Lung (tissue), 17 donors: ENCODE measurements at places on chromosomes 4 and X.
A peak's percentile ranks its signal among the peaks of the same experiment; 100 is the strongest.

- DNase-seq = no peak
Measured at GRCh38 chr4:170242471-170242870, 152.7 kb upstream of the AADAT start.

DNA sequence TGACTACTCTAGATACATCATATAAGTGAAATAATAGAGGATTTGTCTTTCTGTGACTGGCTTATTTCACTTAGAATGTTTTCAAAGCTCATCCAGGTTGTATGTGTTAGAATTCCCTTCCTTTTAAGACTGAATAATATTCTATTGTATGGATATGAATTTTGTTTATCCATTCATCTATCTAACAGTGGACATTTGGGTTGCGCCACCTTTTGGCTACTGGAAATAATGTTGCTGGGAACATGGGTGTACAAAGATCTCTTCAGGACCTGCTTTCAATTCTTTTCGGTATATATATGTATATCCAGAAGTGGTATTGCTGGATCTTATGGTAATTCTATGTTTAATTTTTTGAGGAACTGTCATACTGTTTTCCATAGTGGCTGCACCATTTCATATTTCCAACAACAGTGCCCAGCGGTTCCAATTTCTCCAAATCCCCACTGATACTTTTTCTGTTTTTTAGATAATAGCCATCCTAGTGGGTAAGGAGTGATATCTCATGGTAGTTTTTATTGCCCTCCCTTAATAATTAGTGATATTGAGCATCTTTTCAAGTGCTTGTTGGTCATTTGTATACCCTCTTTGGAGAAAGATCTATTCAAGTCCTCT lies 3.4 kb upstream of the SCD5 start:
- peak; percentile 63 for DNase-seq

DNA sequence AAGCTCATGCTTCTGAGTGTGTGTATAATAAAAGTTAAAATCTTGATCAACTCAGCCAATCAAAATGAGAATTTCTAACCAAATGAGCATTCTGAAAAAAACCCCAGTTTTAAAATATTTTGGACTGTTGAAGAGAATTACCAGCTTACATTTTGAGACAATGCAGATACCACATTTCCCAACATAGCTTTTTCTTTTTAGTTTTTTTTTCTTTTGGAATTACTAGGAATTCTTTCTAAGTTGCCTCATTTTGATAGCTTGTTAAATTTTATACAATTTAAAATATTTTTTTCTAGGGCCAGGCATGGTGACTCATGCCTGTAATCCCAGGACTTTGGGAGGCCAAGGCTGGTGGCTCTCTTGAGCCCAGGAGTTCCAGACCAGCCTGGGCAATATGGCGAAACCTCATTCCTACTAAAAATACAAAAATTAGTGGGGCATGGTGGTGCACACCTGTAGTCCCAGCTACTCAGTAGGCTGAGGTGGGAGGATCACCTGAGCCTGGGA lies 2.2 kb downstream of the RP2 start:
- no peak for DNase-seq

GRCh38 chrX:128901018-128901417 lies 622.3 kb downstream of the SMARCA1 start:
- DNase-seq = no peak

DNA sequence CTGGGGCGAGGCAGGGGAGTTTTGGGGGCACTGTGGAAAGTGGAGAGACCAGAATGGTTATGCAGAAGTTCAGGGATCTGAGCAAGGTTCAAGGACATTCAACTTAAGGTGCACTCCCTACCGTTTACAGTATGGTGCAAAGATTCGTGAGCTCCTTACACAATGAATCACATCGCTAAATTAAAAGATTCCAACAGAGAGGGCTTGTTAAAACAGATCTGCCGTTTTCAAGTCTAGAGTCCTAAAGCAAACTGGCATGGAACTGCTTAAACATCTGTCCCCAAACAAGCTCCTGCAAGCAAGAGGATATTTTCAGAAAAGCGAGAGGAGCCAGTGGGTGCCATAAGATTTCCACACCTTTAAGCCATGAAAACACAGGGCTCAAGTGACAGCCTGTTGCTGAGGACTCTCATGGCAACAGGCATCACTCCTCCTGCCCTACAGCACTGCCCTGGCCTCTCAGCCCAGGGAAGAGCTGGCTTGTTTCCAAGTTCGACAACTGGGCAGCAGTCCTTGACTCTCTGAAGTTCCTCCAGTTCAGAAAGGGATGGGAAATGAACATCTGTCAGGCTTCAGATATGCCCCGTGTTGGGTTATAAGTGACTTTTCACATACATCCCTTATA lies 10.0 kb downstream of the FAM184B start:
- DNase-seq = peak; percentile 33

- no peak for DNase-seq
Measured at GRCh38 chrX:9130031-9130430, 96.1 kb upstream of the FAM9B start.

- DNase-seq = peak; percentile 68
Measured at GRCh38 chr4:119498527-119498926, 130.1 kb downstream of the PDE5A start.

DNA sequence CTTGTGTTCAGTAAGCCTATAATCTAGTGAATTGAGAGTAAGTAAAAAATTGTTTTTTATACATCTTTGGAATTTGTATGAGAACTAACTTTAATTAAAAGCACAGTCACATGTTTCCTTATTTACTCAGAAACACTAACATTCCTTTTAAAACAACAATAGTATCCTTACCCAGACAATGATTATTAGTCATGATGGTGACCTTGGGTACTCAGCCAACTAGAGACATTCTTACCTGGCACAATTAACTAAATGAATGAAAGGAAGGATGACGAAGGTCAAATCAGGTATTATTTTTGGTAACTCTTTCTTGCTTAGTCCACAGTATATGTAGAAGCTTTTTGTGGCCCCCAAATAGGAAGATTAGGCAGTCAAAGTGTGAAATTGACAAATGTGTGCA lies 901.0 kb downstream of the FAT4 start:
- no peak for DNase-seq

- no peak for DNase-seq
Measured at GRCh38 chr4:98498774-98499173, 159.6 kb downstream of the TSPAN5 start.

DNA sequence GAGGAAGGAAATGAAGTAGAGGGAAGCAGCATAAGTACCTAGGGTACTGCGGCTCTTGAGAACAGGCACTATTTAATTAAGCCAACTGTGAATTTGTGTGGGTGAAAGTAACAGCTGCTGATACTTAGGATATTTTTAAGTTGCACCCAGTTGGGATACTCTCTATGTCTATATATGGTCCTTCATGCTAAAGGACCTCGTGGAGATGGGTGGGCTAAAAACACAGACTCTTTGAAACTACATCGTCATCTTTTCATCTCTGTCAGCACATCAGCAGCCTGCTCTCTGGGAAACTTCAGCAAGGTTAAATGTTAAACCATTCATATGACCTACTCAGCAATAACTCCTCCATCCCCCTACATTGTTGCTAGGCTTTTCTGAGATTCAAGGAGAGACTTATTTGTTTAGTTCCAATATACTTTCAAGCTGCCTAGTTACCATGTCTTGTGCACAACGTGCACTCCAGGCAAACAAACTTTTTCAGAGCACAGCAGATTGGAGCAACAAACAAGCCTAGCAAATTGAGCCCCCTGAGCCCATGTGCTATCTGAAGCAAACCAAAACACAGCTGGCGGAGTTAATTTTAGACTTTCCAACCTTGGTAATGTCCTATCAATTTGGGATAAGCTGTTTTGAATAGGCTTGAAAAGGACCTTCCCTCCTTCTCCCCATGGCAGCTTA lies 6.2 kb upstream of the MOB1B start:
- peak; percentile 53 for DNase-seq

GRCh38 chr4:11158971-11159370 lies 269.7 kb downstream of the HS3ST1 start:
- no peak for DNase-seq

DNA sequence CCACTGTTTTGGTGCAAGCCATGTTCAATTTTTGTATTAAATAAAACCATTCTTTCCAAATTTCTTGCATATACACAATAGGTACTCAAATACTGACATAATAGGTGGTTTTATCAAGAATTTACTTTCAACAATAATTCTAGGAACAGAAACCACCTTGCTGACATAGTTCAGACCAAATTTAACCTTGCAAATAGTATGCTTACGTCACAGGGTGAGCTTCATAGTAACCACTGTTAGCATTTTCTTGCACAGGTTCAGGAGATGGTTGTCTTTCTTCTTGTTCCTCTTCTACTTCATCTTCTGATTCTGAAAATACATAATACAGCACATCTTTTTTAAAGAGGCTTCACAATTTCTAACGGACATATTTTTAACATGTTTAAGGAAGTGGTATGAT lies 17.6 kb downstream of the G3BP2 start:
- no peak for DNase-seq

GRCh38 chr4:3652586-3652985 lies 113.6 kb upstream of the ADRA2C start:
- no peak for DNase-seq

- peak; percentile 78 for DNase-seq
Measured at GRCh38 chr4:76305971-76306881, at the start of gene STBD1. TSS of gene STBD1 (plus strand) at chr4:76306733. CDS start at chr4:76306770, 37 bp downstream.

GRCh38 chrX:151791961-151792360 lies 57.4 kb downstream of the CNGA2 start:
- DNase-seq = no peak

GRCh38 chr4:74016068-74016467 lies 17.6 kb upstream of the CXCL5 start:
- no peak for DNase-seq

GRCh38 chrX:44244008-44244407 lies 99.5 kb downstream of the EFHC2 start:
- no peak for DNase-seq

GRCh38 chrX:74249963-74250362 lies 54.0 kb upstream of the ZCCHC13 start:
- DNase-seq = no peak

DNA sequence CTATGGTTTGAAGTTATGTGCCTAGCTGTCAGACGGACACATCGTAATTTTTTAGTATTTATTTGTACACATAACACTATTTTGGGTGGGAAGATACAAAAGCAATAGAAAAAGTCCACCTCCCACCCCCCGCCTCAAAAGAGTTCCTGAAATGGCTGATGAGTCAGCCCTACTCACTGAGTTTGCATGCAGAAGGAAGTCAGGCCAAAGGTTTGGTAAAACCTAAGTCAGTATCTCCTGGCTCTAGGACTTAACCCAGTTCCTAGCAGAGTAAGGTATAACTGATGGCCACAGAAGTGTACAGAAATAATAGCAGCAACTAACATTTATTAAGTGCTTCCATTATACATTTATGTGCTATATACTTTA lies 2.9 kb upstream of the KLHL2 start:
- DNase-seq = no peak

DNA sequence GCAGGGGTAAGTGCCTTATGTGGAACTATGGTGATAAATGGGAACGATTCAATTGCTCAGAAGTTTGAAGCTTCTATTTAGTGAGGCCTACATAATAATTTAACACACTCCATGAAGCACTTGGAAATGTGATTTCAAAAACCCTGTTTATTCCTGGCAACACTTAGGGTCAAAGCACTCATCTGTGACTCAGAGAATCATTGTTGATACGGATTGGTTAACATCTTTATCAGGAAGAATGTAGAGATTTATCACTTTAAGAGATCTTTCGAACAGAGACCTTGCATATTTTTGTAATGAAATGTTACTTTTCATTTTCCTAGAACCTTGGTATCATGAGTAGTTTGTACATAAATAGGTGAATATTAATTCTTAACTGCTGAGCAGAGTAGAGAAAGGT lies 269.1 kb upstream of the SLIT2 start:
- no peak for DNase-seq

- DNase-seq = no peak
Measured at GRCh38 chr4:79917246-79917645, 155.8 kb downstream of the ANTXR2 start.

DNA sequence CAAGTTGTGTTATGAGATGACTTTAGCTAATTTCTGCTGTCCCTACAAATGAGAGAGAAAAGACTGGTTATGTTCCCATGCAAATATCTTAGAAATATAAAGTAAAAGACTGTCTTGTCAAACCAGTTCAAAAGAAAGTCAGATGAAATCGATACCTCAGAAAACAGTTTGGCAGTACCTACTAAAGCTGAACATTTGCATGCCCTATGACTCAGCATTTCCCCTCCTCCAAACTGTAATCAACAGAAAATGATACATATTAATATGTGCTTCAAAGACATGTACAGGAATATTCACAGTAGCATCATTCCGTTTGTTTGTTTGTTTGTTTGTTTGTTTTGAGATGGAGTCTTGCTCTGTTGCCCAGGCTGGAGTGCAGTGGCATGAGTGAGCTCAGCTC lies 90.3 kb downstream of the ARX start:
- no peak for DNase-seq

GRCh38 chr4:137623013-137623412 lies 90.7 kb upstream of the PCDH18 start:
- DNase-seq = peak; percentile 67

DNA sequence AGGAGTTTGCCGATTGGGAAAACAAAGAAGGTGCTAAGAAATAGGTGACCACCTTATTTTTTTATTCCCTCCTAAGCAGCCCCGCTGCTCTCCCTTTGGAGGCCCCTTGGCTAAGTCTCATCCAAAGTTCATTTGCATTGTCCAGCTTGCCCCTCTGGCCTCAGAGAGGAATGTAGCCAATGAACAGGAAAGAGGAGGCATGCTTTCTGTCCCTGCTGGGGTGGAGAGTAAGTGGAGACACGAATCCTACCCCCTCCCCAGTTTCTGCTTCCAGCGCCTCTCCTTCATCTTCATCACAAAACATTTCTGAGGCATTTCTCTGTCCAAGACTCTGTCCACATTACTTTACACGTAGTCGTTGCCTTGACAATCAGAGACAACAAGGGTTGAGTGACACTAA lies 38.7 kb downstream of the NLGN3 start:
- DNase-seq = peak; percentile 76

DNA sequence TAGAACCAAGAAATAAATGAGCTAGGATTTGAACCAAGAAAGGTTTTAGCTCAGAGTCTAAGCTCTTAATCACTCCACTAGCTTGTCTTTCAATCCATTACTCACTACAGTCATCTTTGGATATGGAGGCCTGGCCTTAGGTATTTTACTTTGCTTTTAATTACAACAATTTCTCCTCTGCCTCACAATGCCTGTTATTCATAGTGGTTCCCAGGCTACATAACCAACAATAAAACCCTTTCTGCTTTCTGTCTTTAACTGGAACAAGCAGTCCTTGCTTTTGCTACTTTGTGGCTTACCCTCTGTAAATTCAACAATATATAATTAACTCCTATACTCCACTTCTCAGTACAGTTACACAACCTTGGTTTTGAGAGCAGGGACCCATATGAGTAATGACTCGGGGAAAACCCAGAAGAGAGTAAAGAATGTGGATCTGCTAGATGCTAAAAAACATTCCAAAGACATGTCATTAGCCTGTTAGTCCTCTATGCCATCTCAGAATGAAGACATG lies 94.7 kb upstream of the NAP1L5 start:
- DNase-seq = no peak

DNA sequence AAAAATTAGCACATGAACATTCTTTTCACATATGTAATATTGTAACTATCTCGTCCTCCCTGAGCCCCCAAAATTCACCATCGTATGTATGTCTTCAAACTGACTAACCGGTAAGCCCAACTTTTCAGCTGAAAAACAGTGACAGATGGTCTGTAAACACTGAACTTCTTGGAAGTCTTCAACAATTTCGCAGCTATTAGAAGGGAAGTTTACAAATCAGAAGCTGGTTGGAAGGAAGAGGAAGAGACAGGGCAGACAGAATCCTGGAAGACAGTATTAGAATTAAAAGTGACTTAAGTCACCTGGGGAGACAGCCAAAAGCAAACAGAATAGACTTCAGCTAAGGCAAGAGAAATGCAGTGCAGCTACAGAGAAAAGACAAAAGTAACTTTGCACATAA lies 858.4 kb downstream of the ADGRL3 start:
- DNase-seq = peak; percentile 54
